Hypothalamus (tissue), 51 donors: ENCODE measurements at places on chromosomes 3 and 15.

DNA sequence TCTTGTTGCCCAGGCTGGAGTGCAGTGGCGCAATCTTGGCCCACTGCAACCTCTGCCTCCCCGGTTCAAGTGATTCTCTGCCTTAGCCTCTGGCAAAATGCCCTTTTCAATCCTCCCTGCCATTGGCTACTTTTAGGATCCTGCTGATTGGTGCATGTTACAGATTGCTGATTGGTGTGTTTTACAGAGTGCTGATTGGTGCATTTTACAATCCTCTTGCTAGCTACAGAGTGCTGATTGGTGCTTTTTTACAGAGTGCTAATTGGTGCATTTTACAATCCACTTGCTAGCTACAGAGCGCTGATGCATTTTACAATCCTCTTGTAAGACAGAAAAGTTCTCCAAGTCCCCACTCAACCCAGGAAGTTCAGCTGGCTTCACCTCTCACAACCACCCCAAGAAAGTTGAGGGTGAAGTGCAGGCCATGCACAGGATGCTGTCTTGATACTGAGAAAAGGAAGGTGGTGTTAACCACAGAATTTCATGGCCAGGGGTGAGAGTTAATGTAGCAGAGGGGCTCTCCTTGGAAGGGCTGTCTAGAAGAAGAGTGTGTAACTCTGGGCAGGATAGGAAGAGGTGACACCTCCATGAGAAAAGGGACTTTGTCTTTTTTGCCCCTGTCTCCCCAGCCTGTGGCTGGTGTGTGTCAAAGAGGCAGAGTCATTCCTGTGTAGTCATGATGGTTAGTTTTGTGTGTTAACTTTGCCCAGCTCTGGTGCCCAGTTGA lies 145.9 kb downstream of the APBA2 start:
- no peak for DNase-seq

DNA sequence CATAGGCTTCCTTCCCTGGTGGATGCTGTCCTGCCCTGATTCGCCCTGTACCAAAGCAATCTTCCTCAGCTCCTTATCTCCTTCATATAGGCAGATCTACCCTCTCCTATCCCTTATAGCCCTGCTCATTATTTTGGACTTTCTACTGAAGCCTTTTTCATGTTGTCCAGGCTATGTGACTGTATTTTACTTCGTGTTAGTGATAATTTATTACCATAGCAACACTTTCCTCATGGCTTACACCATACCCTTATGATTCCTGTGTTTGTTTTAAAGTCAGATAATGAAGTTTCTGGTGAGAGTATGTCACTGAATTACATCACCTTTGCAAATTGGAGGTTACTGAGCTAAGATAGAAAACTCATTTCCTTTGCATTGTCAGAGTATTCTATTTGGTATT lies 352.6 kb downstream of the NLGN1 start:
- DNase-seq = no peak

DNA sequence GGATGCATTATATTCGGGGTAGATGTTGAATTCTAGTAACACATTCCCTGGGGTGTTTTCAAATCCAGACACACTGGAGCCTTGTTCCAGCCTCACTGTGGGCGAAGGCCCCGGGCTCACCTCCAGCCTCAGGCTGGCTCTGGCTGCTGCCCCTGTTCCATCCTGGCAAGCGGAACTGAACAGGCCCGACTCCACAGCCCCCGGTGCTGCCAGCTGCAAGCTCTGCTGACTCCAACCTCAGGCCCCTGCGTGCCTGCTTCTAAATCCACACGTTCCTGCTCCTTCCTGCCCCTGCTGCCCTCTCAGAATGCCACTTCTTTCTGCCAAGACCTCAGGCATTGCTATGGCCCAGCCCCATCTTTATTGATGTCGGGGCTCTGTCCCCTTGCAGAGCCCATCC lies 90.6 kb downstream of the LIPC start:
- peak; percentile 21 for DNase-seq

GRCh38 chr3:195178124-195178910 lies 92.6 kb downstream of the XXYLT1 start:
- DNase-seq = no peak

DNA sequence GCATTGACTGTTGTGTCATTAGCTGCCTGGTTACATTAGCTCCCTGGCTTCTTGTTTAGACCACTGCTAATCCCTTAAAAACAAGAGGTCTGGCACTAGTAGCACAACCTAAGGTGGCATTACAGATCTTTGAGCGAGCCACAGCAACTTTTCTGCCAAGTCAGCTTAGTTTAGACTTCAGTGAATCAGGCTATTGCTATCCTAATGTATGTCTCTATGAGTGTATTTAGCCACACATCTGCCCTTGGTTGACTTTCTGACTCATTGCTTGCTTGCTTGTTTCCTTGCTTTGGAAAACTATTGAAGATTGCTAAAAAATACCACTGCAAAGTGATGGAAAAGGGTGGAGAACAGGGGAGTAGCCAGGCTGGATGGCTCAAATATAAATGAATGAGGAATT lies 50.2 kb downstream of the CHP1 start:
- DNase-seq = no peak

GRCh38 chr3:125239266-125239665 lies 26.7 kb upstream of the SLC12A8 start:
- no peak for DNase-seq

DNA sequence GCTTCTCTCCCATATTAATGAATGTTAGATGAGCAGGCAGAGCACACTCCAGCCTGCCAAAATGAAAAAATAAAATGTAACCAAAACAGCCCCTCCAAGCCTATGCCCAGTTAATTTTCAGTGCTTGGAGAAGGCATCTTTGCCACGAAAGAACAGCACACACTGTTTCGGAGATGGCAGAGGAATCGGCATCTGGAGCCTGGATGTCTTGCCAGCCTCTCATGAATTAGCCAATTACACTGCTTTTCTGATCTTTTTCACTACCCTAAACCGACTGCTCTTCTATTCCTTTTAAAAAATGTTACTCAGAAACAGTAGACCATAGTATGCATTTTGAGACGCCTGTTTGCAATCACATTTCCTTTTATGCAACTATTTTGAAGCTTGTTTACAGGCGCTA lies 249.6 kb downstream of the TLE3 start:
- no peak for DNase-seq

DNA sequence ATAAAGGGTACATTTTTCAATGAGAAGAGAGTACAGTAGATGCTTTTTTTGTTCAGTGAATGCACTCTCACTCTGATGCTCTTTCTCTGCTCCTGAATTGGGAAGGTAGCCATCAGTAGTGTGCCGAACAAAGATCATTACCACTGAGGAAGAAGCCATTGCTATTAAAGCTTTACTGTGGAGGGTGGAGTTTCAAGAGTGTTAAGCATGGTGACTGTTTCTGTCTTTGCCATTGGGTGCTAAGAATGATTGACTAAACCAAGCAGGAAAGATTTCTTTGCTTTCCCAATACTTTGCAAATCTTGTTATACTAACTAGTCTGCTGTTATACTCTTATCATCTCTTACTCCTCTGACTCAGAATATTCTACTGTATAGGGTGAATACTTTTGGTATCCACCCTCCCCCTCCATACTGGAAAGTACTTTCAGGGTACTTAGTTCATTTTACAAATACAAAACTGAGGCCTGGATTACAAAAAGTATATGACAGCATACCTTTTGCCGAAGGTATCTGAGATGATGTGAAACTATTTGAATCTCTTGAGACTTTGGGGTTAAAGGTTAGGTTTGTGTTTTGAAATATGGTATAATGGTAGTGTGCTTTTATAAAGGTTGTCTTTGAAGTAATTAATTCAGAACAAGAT lies 1.7 kb downstream of the RAB11A start:
- no peak for DNase-seq

GRCh38 chr3:89042236-89042835 lies 65.1 kb upstream of the EPHA3 start:
- DNase-seq = no peak

- DNase-seq = no peak
Observed at GRCh38 chr15:73340502-73341192, 28.1 kb downstream of the HCN4 start.

DNA sequence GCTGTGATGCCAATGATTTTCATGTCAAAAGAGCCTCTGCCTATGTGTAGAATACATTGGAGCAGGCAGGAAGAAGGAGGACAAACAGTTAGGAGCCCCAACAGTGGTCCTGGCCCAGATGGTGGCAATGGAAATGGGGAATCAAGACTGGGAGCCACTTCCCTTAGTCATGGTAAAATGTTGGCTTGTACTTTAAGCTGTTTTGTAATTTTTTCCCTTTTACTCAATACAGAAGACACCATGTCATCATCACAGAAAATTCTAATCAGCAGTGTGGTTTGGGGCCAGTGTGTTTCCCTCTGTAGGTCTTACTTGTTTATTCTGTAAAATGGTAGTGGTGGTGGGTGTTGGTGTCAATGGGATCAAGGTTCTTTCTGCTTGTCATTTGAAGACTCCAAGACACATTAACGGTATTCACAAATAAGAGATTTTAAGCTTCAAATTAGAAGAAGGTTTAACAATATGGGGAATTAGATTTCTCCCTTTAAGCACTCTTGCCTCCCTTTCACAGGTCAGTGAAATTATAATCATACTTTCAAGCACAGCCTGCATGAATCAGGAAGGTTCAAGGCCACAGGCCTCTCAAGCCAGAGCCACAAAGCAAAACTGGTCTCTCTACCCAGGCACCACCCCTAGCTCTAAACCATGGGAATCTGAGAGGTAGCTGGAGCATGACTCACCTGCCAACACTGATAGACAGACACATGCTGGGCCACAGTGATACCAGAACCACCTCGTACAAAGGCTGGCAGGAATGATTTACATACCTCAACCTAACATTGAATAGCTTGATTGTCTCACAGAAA lies 24.9 kb downstream of the SIAH2 start:
- no peak for DNase-seq

GRCh38 chr3:95271395-95271794 lies 1208.5 kb downstream of the NSUN3 start:
- no peak for DNase-seq

DNA sequence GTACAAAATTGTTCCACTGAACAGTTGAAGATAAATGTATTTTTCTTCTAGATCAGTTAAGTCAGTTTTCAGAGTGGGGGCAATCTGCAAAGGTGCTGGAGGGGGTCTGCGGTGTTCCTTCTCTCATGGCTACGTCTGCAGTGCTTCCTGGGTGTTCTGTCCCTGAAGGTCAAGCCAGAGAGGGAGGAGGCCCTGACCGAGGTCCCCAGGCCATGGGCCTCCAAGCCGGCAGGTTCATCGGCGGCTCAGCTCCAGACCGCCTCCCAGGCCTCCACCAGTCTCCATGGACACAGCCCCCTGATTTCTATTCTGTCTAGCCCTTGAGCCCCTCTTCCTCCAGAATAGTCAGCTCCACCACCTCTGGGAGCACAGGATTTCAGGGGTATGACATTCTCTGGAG lies 28.5 kb upstream of the TSEN2 start:
- no peak for DNase-seq

DNA sequence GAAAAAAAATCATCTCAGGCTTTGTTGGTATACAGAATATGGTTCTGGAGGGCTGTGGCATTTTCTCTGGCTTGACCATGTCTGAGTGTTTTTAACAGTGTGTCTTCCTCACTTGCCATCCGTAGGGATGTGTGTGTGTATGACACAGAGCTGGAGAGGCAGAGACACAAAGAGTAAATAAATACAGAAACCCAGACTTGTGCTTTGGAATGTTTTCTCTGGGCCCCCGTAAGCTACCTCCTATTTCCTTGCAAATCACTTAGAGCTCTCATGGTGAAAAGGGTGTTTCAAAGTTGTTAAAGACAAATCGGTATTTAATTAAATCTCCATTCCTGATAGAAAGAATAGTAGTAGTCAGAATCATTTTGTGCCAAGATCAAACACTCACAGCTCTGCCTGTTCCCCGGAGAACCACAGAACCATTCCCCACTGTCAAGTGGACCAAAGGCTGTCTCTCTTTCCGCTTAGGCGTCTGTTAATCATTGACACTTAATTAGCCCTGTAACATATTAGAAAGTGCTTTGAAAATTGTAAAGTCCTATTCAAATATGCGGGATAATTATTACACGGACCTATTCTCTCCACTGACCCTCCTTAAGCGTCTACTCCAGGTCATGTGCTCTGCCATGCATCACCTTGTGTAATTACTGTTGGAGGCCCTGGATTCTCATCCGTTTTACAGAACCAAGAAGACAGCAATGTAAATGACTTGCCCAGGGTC lies 313.6 kb upstream of the TLE3 start:
- DNase-seq = no peak

DNA sequence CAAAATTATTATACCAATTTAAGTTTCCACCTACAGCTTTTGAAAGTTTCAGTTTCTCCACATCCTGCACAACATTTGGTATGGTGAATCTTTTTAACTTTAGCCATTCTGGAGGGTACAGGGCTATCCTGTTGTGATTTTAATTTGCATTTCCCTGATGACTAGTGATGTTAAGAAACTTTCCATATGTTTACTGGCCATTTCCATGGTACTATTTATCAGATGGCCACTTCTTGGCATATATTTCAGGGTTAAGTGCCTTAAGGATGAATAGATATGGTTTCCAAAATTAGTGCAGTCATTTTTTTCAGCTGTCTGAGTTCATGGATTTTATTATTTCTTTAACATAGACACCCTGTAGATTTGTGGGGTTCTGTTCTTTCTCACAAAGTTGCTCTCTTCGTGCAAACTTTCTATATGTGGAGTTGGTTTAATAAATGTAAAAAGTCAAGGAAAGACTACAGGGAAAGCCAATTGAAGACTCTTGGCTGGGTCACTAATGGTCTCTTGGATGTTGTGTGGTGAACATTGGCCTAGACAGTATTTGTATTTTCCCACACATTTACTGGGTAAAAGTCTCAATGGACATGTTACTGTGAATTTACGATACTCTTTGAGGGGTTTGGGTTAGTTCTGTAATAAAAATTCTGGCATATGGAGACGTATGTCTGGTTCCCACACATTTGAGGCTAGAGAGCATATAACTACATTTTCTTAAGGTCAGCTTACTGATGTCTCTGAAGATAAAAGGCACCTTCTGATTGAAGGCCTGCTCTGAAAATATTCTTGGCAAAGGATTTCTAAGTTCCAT lies 147.5 kb upstream of the PDZRN3 start:
- DNase-seq = no peak

GRCh38 chr3:126543457-126544061 lies 15.2 kb downstream of the C3orf22 start:
- no peak for DNase-seq

DNA sequence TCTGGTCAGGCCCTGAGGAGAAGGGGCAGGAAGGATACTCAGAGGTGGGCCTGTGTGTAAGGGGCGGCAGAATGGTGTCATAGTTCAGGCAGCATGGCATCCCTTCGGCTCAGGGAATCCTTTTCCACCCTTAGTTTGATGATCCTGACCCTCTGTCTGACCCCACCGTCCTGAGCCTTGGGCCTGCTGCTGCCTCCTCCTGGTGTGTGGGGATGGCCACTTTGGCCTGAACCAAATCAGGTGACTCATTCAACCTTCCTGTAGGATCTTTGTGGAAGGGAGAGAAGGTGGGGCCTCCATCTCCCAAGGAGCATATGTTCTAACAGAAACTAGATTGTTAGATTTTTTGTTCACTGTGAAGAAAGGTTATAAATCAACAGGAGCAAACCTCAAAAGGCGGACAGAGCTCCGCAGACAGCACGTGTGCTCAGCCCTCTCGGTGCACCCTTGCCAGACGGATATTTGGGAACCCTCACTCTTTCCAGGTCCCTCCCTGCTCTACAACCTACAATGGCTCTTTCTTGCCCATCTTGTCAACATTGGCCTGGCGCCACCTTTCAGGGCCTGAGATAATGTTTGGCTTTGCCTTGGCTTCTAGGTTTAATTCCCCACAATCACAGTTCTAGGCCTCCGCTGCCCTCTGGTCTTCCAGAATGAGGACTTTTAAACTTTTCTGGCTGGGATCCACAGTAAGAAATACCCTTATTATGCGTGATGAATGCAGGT lies 21.7 kb downstream of the THSD4 start:
- DNase-seq = no peak

GRCh38 chr3:130117933-130118332 lies 36.3 kb downstream of the ALG1L2 start:
- DNase-seq = no peak

- DNase-seq = no peak
Observed at GRCh38 chr3:14141602-14142341, 16.9 kb downstream of the TMEM43 start.
